ENCODE measurements at places on chromosomes 3 and 15.

DNA sequence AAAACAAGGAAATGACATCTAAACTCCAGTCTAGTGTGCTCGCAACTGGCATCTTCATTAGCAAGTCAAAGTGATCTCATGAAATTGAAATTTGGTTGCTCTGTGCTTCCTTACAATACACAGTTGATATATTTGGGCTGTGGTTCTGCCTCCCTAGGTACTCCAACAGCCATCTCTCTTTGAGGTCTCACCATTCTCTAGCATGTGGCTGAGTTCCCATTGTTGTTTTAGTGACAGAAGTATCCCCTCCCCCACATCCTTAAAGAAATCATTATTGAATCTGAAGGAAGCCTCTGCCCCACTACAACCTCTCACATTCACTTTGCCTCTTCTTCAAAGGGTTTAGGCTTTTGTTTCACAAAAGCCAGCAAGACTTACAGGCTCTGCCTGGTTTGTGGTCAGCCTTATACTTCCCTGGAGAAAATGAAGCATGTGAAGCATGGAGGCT lies 516.5 kb downstream of the NLGN1 start:
- no peak for DNase-seq
- no peaks in the 10 kb centered on the region for H3K36me3 ChIP-seq
- H3K4me3 ChIP-seq, result no peak overlapping the region
- H3K27ac ChIP-seq, result no peak overlapping the region
- H3K4me1 ChIP-seq, result no peaks in the 10 kb centered on the region

DNA sequence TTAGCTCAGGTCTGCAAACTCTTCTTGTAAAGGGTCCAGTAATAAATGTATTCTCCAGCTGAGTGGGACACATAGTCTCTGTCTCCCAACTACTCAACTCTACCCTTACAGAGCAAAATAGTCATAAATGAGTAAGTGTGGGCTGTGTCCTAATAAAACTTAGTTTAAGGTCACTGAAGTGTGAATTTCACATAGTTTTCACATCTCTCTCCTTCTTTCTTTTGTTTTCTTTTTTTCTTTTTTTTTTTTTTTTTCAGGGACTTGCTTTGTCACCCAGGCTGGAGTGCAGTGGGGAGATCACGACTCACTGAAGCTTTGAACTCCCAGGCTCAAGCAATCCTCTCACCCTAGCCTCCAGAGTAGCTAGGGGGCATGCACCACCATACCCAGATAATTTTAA lies 1.9 kb upstream of the ACTL6A start:
- no peak overlapping the region for H3K4me3 ChIP-seq
- no peak for DNase-seq
- H3K27me3 ChIP-seq, result no peaks in the 10 kb centered on the region
- H3K36me3 ChIP-seq, result 0 out of 3 replicates have a peak, but pooled peaks cover 1% of the 10 kb centered on the region
- H3K27ac ChIP-seq, result no peak overlapping the region

GRCh38 chr3:105284876-105285275 lies 81.8 kb upstream of the ALCAM start:
- no peaks in the 10 kb centered on the region for H3K4me1 ChIP-seq
- H3K4me3 ChIP-seq, result no peak overlapping the region
- no peak for DNase-seq
- H3K27me3 ChIP-seq, result no peaks in the 10 kb centered on the region
- no peak overlapping the region for H3K27ac ChIP-seq
- no peaks in the 10 kb centered on the region for H3K36me3 ChIP-seq

- no peaks in the 10 kb centered on the region for H3K36me3 ChIP-seq
- DNase-seq, result no peak
- H3K4me3 ChIP-seq, result no peak overlapping the region
- H3K4me1 ChIP-seq, result no peaks in the 10 kb centered on the region
- H3K27ac ChIP-seq, result no peak overlapping the region
Measured at GRCh38 chr15:29664406-29664805, 157.9 kb downstream of the TJP1 start.

DNA sequence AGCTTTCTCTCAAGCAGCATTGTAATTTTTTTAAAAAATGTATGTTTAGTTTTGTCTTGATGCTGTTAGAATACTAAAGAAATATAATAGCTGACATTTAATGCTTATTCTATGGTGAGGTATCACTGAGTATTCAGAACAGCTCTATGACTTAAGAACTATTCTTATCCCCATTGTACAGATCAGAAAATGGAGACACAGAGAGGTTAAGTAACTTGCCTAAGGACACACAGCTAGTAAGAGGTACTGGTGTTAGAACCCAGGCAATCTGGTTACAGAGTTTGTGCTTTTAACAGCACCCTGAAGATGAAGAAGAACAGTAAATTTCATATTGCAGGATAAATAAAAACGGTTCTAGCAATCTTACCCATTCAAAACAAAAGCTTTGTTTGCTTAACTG lies 15.5 kb downstream of the PLA2G4D start:
- no peak overlapping the region for H3K4me3 ChIP-seq
- H3K4me1 ChIP-seq, result peaks cover 15% of the 10 kb centered on the region
- H3K36me3 ChIP-seq, result no peaks in the 10 kb centered on the region
- DNase-seq, result no peak
- no peak overlapping the region for H3K27ac ChIP-seq

DNA sequence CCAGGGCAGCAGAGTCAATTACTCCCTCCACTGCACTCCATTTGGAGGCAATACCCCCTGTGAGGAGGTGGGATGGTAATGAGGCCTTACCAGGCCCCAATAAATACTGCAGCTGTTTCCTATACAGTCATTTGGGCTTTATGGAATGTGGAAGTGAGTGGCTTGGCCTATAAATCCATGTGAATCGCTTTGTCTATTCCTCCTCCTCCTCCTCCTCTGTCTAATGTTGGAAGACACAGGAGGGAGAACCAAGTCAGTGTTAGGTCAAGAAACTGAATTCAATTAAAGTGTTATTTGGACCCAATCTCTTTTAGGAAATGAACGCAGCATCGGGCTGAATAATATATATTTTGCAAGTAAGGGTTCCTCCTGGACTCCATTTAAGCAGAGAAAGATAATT lies 17.3 kb upstream of the SRGAP3 start:
- no peak overlapping the region for H3K4me3 ChIP-seq
- no peaks in the 10 kb centered on the region for H3K36me3 ChIP-seq
- H3K4me1 ChIP-seq, result no peaks in the 10 kb centered on the region
- H3K27me3 ChIP-seq, result peaks cover 7% of the 10 kb centered on the region

- no peak overlapping the region for H3K27ac ChIP-seq
- DNase-seq, result no peak
- H3K27me3 ChIP-seq, result no peaks in the 10 kb centered on the region
Measured at GRCh38 chr3:175041369-175041768, 182.2 kb downstream of the NAALADL2 start.

DNA sequence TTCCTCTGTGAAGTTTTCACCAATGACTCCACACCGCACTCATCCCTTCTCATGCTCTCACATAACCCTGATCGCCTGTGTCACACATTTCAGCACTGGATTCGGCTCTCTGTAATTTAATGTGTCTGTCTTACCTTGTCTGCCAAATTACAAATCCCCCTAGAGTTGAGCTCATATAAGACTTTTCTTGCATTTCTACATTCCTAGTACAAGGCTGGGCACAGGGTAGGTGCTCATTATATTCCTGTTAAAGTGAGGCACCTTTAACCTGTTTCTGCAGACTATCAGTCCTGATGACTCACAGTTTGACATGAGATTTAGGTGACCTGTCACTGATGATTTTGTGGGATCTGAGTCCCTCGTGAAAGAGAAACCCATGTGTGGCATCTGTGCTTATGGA lies 22.6 kb downstream of the TGM5 start:
- no peaks in the 10 kb centered on the region for H3K27me3 ChIP-seq
- no peak overlapping the region for H3K27ac ChIP-seq
- H3K4me1 ChIP-seq, result peaks cover 11% of the 10 kb centered on the region
- H3K36me3 ChIP-seq, result no peaks in the 10 kb centered on the region
- no peak for DNase-seq
- no peak overlapping the region for H3K4me3 ChIP-seq

DNA sequence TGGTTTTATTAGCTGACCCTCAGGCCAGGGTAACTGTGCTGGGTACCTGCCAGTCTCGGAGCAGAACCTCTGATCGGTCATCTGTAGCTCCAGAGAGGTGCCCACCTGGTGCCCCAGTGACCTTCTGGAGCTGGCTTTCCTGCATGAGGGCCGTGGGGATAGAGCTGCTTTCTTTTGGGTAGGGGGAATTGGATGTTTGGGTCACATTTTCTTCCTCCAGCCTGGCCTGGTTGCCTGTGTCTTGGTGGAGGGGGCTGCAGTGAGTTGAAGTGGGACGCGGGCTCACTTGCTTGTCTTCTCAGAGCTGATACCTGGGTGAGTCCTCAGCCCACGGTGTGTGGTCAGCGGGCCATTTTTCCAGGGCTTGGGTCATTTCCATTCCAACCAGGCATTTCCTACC lies 2.6 kb downstream of the ZNF710 start:
- no peak overlapping the region for H3K27ac ChIP-seq
- H3K27me3 ChIP-seq, result no peaks in the 10 kb centered on the region
- peak; percentile 5 for DNase-seq
